ENCODE measurements at places on chromosomes 2 and 18.
A peak's percentile ranks its signal among the peaks of the same experiment; 100 is the strongest.

GRCh38 chr2:67996772-67997527 lies 65.9 kb downstream of the C1D start:
- peak; percentile 40 for DNase-seq

DNA sequence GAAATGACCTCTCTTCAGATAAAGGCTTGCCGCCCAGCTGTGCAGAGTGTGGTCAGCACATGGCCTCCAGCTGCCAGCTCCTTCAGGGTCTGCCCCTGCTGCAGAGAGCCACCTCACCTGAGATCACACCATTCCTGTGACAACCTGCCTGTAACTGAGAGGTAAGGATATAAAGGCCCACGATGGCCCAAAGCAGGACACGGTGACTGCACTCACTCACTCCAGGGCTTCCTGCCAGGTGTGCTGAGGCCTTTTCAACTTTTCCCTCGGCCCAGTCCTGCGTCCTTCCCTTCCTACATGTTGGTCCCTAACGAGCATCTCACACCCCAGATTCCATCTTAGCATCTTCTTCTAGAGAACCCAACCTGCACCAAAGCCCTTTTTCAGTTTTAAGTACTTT lies 36.2 kb downstream of the ANKRD44 start:
- no peak for DNase-seq

GRCh38 chr18:65235966-65236624 lies 514.7 kb upstream of the CDH7 start:
- peak; percentile 1 for DNase-seq

DNA sequence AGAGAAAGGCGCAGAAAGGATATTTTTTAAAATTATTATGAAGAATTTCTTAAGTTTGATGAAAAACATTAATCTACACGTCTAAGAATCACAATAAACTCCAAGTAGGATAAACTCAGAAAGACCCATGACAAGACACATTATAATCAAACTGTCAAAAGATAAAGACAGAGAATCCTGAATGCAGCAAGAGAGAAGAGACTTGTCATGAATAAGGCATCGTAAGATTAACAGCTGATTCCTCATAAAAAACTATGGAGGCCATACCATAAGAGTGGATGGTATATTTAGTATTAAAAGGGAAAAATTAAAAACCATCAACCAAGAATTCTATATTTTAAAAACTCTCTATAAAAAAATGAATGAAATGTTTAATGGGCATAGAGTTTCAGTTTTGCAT lies 39.1 kb downstream of the SRBD1 start:
- DNase-seq = no peak

- no peak for DNase-seq
Observed at GRCh38 chr2:84700006-84700405, 180.9 kb downstream of the TRABD2A start.

- DNase-seq = no peak
Observed at GRCh38 chr2:43020990-43021669, 205.3 kb downstream of the ZFP36L2 start.

- no peak for DNase-seq
Observed at GRCh38 chr2:24969784-24970183, 2.0 kb downstream of the DNAJC27 start.

DNA sequence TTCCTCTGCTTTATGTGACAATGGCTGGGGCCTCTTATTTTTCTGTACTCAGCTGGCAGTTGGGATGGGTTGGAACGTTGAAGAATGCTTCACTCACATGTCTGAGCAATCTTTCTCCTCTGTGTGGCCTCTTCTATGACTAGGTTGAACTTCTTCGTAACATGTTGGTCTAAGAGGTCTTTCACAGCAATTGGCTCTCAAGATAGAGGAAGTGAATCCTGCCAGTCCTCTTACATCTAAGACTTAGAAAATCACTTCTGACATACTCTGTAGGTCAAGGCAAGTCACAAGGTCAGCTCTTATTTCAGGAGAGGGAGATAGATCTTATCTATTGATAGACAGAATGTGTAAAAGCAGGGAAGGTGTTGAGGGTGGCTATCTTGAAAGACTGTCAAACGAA lies 174.1 kb downstream of the NYAP2 start:
- DNase-seq = no peak

GRCh38 chr2:170711196-170711773 lies 3.9 kb upstream of the SP5 start:
- no peak for DNase-seq

DNA sequence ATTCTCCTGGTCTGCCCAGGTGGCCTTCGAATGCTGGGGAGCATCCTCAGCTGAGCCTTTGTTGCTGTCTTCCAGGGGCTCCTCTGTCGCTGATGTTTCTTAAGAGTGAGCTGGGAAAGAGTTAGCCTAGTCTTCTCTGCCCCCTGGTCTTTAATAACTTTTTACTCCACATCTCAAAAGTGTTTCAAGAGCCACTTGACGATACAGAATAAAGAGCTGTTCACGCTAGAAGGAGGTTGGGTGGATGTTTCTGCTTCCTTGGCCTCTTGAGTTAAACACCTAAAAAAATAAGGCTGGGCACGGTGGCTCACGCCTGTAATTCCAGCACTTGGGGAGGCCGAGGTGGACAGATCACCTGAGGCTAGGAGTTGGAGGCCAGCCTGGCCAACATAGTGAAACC lies 2.8 kb upstream of the BUB1 start:
- DNase-seq = no peak

DNA sequence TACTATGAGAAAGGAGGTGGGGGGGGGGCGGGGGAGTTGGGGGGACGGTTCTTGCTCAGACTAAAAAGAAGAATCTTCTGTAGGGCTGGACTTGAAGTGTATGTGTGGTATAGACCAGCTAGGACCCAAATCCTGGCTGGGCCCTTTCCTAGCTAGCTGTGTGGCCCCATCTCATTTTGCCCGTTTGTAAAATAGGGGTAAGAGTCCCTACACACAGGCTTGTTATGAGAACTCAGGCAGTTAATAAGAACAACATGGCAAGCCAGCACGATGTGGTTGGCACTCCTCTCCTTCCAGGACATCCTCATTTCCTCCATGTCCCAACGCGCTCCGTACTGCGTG lies 1.1 kb downstream of the EVA1A start:
- DNase-seq = no peak

GRCh38 chr2:30666266-30666874 lies 140.9 kb downstream of the CAPN13 start:
- peak; percentile 95 for DNase-seq

All from lung microvascular endothelial cell (primary cell).